Fibroblast of the aortic adventitia (primary cell): ENCODE measurements at places on chromosomes 6 and 20.

GRCh38 chr6:164275773-164276172, 861.3 kb downstream of the QKI start:
- DNase-seq: no peak

DNA sequence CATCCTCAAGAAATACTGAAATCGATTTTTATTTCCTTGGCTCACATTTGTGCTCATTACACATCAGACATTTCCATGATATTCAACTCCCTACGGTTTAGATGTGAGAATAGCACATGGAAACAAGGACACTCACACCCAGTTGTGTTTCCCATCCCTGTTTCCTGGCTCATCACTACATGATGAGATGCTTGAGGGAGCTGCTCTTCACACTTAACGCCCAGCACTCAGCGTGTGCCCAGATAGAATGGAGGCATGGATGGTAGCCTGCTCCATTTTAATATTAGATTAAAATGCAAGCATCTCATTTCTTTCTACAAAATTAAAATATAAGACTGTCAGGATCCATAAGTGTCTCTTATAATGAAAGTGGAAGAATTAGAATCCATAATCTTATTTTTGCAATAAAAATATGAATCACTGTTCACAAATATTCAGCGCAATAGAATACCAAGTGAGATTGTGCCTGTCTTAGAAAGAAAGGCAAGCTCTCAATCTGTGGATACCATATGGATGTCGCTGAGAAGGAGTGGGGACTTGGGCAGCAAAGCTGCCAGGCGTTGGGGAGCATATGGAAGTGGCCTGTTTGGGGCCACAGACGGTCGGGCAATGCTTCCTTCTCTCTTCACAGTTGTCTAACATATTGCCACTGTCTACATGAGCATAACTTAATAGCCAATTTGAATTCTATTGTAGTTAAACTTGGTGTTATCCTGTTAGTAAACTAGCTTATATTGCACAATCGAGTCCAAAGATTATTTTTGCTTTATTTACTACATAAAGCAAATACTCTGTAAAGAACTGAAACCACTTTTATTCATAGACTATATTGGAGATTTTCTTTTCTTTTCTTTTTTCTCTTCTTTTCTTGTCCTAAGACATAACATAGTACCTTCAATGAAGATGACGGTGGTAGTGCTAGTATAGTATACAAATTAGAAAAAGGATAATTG, 206.8 kb upstream of the QKI start:
- DNase-seq: no peak

- no peak for DNase-seq
Observed at GRCh38 chr6:123016431-123017103, 20.5 kb downstream of the CLVS2 start.

GRCh38 chr20:43532416-43533055, 25.0 kb downstream of the L3MBTL1 start:
- DNase-seq: no peak

- no peak for DNase-seq
Observed at GRCh38 chr6:130373992-130374391, 8.2 kb downstream of the TMEM200A start.

GRCh38 chr6:41405941-41406727, 70.7 kb downstream of the NCR2 start:
- no peak for DNase-seq

DNA sequence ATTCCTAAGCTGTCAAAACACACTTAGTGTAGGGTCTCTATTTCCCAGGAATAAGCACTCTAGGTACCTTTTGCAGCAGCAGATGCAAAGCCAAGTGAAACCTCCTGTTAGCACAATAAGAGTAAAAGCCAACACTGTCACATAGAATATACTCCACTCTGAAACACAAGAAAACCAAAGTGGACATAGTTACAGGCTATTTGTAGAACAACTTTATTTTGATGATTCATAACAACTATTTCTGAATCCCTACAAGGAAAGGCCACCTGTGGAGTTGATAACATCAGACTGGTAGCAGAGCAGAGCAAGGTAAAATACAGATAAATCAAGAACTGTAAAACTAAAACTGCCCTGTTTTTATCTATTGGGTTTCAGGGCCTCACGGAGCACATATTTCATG, 59.7 kb downstream of the ALDH5A1 start:
- DNase-seq: no peak

GRCh38 chr6:42782689-42783176, 881 bp downstream of the BICRAL start:
- peak; percentile 91 for DNase-seq

- DNase-seq: no peak
Observed at GRCh38 chr6:116764961-116765841, at the start of gene FAM162B. TSS of gene FAM162B (minus strand) at chr6:116765719. CDS start at chr6:116765576, 143 bp downstream.

- DNase-seq: no peak
Observed at GRCh38 chr6:44265722-44266233, 427 bp upstream of the NFKBIE start.

- no peak for DNase-seq
Observed at GRCh38 chr20:46935394-46936017, 40.9 kb downstream of the EYA2 start.

DNA sequence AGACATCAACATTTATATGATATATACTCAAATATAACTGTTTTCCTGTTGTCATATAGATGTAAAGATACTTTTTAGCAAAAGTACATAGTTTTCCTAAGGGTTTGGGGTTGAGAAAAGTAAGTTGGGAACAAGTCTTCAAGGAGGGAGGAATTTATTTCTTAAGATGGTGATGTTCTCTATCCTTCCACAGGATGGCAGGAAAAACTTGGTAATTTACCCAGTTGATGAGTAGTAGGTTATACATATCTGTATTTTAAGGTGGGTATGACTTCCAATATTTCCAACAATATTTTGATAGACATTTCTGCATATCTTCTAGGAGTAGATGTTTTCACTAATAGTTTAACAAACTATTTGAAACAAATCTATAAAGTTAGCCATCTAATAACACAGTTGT, 254.4 kb downstream of the RIMS1 start:
- DNase-seq: peak; percentile 3

DNA sequence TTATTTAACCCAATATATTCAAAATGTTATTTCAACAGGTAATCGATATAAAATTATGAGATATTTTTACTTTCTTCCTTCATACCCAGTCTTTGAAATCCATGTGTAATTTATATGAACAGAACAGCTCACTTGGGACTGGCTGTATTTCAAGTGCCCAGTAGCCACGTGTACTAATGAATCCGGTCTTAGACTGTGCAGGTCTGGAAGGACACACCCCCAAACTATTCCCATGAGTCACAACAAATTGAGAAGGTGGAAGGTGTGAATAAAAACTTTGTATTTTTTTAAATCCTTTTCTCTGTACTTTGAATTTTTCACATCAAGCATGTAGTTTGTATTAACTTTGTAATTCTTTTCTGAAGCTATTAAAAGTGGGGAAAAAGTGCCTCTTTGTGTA, 2.8 kb downstream of the UNC5CL start:
- DNase-seq: no peak

GRCh38 chr20:17316316-17317038, 89.6 kb downstream of the PCSK2 start:
- DNase-seq: no peak
